ENCODE measurements at places on chromosomes 16 and 17. TPM values are rescaled to one million over a fixed set of nuclear protein-coding genes. Genes with fewer than 3 reads are reported as not detected.

SRL gene
- under 0.01 TPM for total RNA-seq

KRTAP2-1 gene
- not detected for total RNA-seq

RGS9 gene
- total RNA-seq, result 1.9 TPM

AANAT gene
- not detected for total RNA-seq

PLCG2 gene
- 2.1 TPM for total RNA-seq

ASGR1 gene
- total RNA-seq, result 0.64 TPM
